A549 treated with ZK216348 at 1 μM for 4 hours (cell line): ENCODE measurements at places on chromosomes 3 and 15. TPM values are rescaled to one million over a fixed set of nuclear protein-coding genes. Genes with fewer than 3 reads are reported as not detected.

ANKRD63 gene
- total RNA-seq = 0.21 to 0.67 TPM (median 0.35 TPM) in 4 of 5 replicates, not detected in the other

AAGAB gene
- total RNA-seq = 65.6 to 85.8 TPM (median 68.1 TPM) in 5 replicates

TJP1 gene
- 55.6 to 80.2 TPM (median 79.6 TPM) in 5 replicates for total RNA-seq

FOXB1 gene
- total RNA-seq = not detected in 5 replicates

UACA gene
- 33.8 to 50.1 TPM (median 48.1 TPM) in 5 replicates for total RNA-seq

CCRL2 gene
- 0.14 to 0.42 TPM (median 0.16 TPM) in 3 of 5 replicates, not detected in the others for total RNA-seq

CIP2A gene
- 13.2 to 23.3 TPM (median 19.4 TPM) in 5 replicates for total RNA-seq

ZNF774 gene
- 0.62 to 1.7 TPM (median 1.0 TPM) in 5 replicates for total RNA-seq

NCEH1 gene
- 23.9 to 37.4 TPM (median 36.4 TPM) in 5 replicates for total RNA-seq

GNAT1 gene
- 0.07 TPM in 1 of 5 replicates, not detected in the others for total RNA-seq

GPR62 gene
- total RNA-seq = not detected in 5 replicates

TMEM40 gene
- 0.12 to 0.81 TPM (median 0.40 TPM) in 4 of 5 replicates, not detected in the other for total RNA-seq

ZWILCH gene
- 30.2 to 42.8 TPM (median 38.8 TPM) in 5 replicates for total RNA-seq

LRRN1 gene
- not detected in 5 replicates for total RNA-seq

AGTR1 gene
- 0.19 to 0.68 TPM (median 0.54 TPM) in 5 replicates for total RNA-seq

SNTN gene
- not detected in 5 replicates for total RNA-seq

CHRNA5 gene
- 24.3 to 36.9 TPM (median 32.6 TPM) in 5 replicates for total RNA-seq

DUOXA2 gene
- not detected in 5 replicates for total RNA-seq

PIGZ gene
- 1.0 to 1.7 TPM (median 1.4 TPM) in 5 replicates for total RNA-seq

MASP1 gene
- not detected in 5 replicates for total RNA-seq

CCR9 gene
- not detected in 5 replicates for total RNA-seq
